ENCODE measurements at places on chromosomes 7 and 10.

DNA sequence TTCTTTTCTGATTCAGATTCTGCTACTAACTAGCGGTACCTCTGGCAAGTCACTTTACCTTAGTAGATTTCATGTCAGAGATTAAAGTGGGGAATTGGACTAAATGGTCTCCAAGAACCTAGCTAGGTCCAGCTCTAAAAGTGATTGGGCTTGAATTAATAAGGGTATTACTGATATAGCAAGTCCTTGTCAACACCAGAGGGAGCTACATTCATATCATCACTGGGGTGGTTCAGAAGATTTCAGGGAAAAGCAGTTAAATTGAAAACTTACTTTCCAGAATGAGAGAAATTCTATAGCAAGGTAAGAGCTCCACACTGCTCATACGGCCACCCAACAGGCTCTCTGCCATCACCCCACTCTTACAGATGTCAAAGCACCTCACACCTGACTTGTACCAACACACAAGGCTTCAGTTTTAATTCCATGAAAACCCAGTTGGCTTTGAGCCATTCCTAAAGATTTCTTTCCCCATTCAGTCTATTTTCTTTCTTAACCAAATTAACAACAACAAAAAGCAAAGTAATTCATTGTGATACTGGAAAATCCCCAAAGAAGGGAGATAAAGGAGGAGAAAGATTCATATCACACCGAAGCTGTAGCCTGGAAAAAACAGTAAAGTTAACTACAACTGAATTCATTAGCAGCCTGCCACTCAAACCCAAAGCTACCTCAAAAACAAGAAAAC, 38.0 kb upstream of the SPOCK2 start:
- peak; percentile 3 for DNase-seq

DNA sequence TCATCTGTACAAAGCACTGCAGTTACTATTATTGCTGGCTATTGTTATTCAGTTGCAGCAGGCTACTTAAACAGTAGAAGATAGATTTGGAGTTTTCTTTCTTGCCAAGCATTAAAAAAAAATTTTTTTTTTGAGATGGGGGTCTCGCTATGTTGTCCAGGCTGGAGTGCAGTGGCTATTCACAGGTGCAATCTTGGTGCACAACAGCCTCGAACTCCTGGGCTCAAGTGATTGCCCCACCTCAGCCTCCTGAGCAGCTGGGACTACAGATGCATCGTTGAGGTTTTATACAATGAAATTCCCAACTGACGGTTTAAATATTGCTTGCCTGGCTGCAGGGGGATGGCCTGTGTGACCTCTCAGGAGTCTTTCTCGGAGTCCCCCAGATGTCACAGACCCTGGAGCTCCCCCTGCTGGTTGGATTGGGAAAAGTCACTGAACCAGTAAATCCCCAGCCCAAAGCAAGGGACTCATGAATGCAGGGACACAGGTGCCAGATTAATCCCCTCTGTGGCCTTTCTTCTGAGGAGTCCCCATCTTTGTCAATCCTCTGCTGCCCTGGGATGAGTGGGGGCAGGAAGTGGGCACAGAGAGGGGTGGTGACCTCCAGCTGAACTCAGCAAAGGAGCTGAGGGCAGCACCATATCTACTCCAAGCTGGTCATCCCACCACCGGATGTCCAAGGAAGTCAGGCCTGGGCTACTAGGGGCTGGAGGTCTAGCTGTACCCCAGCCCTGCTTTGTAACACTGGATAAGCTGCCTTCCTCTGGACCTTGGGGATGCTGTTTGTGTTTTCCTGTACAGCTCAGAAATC, 149.6 kb downstream of the C10orf105 start:
- no peak for DNase-seq

DNA sequence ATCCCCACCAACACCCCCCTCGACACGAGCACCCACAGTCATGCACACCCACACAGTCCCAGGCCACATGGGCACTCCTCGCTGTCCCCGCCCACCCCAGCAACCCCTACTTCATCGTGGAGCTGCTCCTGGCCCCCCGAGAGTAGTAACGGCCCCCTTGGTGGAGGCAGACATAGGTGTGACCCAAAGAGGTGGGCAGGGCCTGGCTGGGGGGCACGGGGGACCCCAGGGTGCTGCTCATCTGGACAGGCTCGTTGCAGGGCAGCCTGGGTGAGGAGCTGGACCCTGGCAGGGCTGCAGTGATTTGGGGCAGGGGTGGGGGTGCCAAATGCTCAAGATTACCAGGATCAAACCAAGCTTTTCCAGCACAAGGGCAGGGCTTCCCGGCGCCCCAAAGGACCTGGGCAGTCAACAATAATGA, 42.4 kb upstream of the ZMIZ1 start:
- DNase-seq = no peak

DNA sequence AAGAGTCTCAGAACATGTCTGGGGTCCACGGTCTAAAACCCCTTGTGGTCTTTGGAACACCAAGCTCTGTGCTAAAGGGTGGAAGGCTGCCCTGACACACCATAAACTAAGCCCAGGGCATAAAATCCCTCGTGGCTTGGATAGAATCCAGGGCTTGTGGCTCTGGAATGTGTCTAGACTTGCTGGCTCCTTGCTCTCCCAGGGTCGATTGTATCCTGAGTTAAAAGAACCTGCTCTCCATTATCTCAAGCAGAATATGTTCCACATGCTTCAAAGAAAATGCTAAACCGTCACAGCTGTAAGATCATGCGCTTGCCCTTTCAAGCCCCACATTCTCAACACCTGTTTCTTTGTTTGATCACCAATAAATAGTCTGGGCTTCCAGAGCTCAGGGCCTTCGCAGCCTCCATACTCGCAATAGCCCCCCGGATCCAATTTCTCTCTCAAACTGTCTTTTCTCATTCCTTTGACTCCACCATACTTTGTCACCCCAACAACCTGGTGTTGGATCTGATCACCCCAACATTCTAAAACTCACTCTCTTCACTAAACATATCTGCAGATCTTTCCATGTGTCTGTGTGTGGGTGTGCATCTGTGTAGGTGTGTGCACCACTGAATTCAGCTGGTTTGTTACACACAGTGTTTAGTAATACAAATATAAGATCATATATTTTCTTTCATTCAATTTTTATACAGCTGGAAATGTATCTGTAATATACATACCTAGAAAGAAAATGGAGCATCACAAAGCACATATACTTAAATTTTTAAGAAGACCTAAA, 238.5 kb downstream of the ZMYND11 start:
- no peak for DNase-seq

DNA sequence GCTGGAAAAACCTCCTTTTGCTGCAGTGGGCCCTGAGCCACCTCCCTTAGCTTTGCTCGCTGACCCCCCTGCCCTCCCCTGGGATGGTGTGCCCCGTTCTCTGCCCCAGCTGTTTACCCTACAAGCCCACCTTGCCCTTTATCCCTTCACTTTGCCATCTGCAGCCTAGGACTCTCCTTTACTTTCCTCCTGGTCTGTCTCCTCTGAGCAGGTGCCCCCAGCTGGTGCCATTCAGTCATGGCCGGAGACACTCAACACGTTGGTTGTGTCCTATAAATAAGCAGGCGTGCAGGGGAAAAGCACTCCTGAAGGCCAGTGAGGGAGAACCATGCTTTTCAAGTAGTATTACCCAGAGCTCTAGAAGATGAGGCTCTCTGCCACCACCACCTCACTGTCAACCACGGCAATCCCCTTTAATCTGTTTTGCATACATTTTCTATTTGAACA, 6.1 kb downstream of the RASSF4 start:
- no peak for DNase-seq

DNA sequence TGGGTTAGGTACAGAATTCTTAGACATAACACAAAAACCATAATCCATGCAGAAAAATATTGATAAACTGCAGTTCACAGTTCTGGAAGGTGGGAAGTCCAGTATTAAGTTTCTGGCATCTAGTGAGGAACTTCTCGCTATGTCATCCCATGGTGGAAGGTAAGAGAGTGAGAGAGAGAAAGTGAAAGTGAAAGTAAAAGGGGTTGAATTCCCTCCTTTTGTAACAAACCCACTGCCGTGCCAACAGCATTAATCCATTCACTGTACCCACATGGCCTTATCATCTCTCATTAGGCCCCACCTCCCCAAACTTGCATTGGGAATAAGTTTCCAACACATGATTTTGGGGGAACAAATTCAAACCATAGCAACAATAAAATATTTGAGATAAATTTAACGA, 17.1 kb downstream of the ZNF485 start:
- DNase-seq = no peak
